NCI-H2029 (cell line): ENCODE measurements at places on chromosomes 2 and 18.

GRCh38 chr18:37779220-37779619 is 213.6 kb upstream of the CELF4 start:
- DNase-seq: no peak

DNA sequence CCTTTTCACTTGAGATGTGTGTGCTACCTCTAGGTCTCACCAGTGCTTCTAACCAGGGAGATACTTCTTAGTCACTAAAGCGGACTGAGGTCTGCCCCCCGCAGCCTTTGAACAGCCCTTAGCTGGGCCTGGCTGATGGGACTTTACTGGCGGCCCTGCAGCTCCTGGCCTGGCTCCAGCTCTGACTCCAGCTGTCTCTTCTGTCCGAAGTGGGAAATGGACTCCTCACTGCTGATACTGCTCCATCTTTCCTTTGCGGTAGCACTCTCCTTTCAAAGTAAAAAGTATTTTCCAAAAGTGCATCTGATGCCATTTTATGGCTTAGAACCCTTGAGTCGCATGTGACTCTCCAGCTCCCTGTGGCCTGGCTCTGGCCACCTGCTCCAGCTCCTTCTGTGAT is 64.5 kb downstream of the ATP9B start:
- no peak for DNase-seq

GRCh38 chr2:62364791-62365528 is 141.0 kb downstream of the TMEM17 start:
- no peak for DNase-seq

GRCh38 chr2:68237404-68237803 is 14.9 kb downstream of the PPP3R1 start:
- no peak for DNase-seq

GRCh38 chr18:48839819-48840490 is 110.8 kb downstream of the SMAD7 start:
- DNase-seq: no peak

DNA sequence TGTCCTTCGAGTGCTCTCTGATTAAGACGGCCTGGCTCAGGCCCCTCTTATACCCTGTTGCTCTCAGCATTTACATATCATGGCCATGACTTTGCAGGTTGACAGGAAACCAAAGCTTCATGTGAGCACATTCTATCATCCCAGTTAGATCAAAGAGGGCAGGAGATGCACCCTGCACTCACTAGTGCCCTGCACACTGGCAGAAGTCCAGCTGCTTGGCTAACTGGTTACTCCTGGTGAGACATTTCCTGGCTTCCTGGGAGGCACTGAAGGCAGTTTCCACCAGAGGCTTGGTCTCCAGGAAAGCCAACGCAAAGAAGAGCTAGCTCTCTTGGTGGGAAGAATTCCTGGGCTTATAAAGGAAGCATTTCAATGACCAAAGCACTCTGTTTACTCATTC is 66.3 kb downstream of the LIPG start:
- no peak for DNase-seq

- DNase-seq: no peak
Measured at GRCh38 chr2:124323321-124323720, 298.2 kb downstream of the CNTNAP5 start.

DNA sequence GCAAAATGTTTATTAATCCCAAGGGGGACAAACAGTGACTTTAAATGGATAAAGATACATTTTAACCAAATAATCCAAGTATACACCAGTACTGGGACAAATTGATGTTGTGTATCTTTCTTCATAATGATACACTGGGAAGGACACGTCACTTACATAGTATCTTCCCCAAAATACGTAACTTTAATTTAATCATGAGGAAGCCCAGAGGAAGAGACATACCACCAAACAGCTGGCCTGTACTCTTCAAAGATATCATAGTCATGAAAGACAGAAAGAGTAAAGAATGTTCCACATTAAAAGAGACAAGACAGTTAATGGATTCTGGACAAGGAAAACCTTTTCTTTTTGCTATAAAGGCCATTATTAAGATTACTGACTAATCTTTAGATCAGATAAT is 37.1 kb downstream of the AGFG1 start:
- no peak for DNase-seq

GRCh38 chr18:77086656-77087392 is 45.8 kb downstream of the MBP start:
- DNase-seq: no peak

- DNase-seq: no peak
Measured at GRCh38 chr18:13517369-13517768, 209.0 kb downstream of the FAM210A start.

- no peak for DNase-seq
Measured at GRCh38 chr18:1458547-1458946, 553.9 kb downstream of the ADCYAP1 start.

GRCh38 chr2:206471524-206472062 is 28.3 kb downstream of the ADAM23 start:
- DNase-seq: no peak

DNA sequence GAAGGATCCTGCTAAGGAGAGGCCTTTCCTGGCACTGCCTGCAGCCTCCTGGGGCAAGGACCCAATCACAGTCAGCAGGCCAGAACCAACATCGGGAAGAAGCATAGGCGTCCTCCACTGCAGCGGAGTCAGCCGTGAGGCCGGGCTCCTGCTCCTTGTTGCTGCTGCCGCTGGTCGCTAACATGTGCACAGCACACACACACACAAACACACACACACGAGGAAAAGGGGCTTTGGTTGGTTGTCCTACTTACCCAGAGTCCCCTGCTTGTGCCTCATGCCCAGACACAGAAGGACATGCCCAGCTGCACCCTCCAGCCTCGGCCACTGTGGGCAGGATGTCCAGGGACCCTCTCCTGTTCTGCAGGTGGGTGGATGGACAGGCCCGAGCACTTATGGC is 209.4 kb downstream of the GLI2 start:
- no peak for DNase-seq

DNA sequence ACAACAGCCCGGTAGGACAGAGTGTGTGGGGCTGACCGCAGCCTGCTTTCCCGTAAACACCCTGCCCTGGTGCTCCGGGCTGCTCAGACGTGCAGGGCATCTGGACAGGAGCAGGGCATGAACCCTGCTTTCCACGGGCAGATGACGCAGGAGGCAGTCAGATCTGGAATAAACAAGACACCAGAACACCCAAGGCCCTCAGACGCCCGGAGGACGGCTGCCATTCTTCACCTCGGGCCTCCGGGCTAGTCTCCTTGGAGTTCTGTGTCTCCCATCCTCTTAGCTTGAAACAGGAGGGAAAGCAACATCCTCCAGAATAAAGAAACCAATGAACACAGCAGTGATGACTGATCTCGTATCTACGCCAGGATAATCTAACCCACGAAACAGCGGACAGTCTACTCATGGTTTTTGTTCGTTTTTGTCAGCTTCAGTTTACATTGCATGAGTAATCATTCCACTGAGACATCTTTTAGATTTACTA is 7.3 kb downstream of the PXDN start:
- DNase-seq: no peak

GRCh38 chr2:197157879-197158537 is 152.6 kb downstream of the ANKRD44 start:
- DNase-seq: no peak

DNA sequence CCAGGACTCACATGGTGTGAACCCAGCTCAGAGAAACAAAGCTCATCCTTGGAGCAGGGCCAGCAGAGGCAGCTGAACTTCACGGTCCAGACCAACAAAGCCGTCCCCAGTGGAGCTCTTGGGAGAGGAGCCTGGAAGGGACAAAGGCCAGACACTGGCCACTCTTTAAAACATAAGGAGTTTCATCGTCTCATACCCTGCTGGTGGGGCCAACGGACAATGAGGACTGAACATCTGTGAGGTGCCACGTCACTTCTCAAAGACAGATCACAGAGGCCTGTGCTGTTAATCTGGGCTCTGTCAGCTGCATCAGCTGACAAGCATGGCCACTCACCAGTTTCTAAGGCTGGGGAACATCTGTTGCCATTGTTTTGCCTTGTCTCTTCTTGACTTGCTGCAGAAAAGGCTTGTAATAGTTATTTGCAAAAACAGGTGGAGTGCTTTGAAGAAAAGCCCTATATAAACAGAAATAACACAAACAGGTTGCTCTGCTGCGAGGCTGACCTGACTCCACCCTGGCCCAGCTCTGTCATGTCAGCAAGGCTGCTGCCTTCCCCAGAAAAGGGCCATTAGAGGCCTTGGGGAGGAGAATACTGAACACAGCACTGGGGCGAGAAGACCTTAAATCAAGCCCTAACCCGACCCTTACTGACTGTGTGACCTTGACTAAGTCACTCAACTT is 68.1 kb upstream of the DAPL1 start:
- DNase-seq: no peak

- DNase-seq: no peak
Measured at GRCh38 chr2:222609381-222609780, 46.5 kb downstream of the FARSB start.

DNA sequence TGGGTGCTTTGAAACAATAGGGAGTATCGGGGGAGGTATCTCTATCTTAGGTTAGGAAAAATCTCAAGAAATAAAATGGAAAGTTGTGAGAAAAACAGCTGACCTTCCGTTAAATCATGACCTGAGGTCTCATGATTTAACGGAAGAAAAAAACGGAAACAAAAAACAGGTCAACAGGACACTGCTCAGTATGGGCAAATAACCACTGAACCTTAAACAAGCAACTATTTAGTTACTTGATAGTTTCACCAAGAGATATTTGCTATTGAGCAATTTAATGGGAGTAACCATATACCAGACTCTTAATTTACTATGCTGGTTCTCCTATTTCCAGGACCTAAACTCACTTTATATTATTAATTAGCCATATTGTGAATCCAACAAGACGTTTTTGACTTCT is 150.8 kb downstream of the PARD3B start:
- DNase-seq: no peak

GRCh38 chr2:106840818-106841217 is 45.1 kb downstream of the ST6GAL2 start:
- DNase-seq: no peak

DNA sequence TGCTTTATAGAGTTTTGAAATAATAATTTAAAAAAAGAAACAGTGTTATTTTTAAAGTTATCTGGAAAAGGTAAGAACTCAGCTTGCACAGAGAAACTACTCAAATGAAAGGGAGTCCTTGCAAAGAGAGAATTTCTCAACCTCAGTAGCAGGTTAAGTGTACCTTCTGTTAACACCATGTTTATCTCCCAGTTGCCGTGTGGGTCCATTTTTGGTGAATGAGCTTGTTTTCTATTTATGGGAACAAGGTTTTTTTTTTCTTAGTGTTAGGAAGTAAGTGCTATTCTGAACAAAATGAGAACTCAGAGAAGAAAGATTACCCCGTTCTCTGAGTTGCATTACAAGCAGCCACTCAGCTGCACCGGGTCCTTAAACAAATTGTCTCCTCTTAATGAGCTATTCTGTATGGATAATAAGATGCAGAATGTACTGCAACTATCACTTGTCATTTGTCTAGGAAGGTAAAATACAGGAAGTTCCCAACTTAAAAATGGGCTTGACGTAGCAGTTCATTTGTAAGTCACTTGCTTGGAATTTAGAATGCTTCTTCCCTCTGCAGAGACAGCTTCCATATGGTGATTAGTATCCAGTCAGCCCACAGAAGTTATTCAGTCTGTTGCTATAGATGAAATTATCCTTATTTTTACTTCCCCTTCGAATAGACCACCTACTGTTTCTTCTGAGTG is 74.9 kb downstream of the LTBP1 start:
- no peak for DNase-seq

GRCh38 chr18:79986726-79987125 is 1.6 kb downstream of the TXNL4A start:
- no peak for DNase-seq

- no peak for DNase-seq
Measured at GRCh38 chr2:233498126-233498525, 68.5 kb downstream of the USP40 start.

DNA sequence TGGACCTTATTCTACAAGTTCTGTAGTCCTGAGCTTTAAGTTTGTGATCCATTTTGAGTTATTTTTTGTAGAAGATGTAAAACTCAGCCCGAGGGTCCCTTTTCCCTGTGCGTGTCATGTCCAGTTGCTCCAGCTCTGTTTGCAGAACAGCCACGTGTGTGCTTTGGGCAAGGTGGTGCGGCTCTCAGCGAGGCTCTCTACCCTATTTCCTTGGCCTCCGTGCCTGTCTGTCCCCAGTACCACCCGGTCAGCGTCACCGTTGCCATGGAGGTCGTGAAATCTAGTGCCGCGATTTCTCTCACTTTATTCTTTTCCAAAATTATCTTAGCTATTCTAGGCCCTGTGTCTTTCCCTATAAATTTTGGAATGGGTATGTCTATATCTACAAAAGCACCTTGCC is 141.0 kb upstream of the CTDP1 start:
- no peak for DNase-seq

- DNase-seq: no peak
Measured at GRCh38 chr18:79626905-79627749, 52.5 kb upstream of the CTDP1 start.

DNA sequence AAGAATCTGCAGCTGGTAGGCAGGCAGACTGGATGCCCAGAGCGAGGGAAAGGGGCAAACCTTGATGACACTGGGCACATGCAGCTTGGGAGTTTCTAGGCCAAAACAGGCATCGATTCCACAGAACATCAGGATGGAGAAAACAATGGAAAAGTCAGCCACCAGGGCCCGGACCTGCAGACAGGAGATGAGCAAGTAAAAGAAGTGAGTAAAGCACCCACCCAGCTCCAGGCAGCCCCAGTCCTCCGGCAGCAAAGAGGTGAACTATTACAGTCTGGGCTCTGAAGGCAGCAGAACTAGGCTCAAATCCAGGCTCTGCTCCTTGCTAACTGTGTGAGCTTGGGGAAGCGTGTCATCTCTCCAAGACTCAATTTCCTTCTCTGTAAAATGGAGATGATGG is 36.6 kb downstream of the MTHFD2 start:
- no peak for DNase-seq

GRCh38 chr2:32952761-32953476 is 6.2 kb downstream of the LTBP1 start:
- no peak for DNase-seq

- no peak for DNase-seq
Measured at GRCh38 chr2:230578106-230578505, 134.5 kb upstream of the CAB39 start.

DNA sequence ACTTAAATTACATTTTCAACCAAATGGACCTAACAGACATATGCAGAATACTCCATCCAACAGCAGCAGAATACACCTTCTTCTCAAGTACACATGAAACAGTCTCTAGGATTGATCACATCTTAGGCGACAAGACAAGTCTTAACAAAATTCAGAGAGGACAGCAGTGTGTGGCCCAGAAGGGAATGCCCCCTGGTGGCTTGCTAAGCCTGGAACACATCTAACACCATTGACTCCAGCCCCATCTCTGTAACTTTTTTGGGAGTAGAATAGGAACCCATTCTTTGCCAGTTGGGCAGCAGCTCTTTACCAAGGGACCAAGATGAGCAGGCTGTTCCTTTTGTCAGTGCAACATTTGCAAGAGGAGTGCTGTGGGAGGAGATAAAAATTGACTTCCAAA is 249.9 kb downstream of the PLCL1 start:
- no peak for DNase-seq

DNA sequence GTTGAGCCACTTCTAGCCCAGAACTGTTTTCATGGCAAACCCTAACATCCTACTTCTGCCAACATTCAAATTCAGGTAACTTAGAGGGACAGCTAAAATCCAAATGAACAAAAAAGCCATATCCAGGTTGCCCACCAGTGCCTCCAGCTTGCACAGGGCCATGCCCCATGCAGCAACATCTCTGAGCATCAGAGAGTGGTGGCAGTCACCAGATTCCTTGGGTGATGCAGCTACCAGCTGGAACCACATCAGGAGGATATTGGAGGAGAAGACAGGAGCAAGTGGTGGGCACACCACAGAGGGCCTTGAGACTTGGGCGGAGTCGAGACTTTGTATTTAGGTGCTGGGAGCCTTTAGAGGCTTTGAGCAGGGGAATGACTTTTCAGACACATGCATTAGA is 50.5 kb downstream of the SDC1 start:
- DNase-seq: no peak
